ENCODE measurements at places on chromosomes 5 and 9. TPM values are rescaled to one million over a fixed set of nuclear protein-coding genes. Genes with fewer than 3 reads are reported as not detected.

GRCh38 chr5:109907189-109907588, 217.5 kb downstream of the MAN2A1 start:
- no peak for DNase-seq

DNA sequence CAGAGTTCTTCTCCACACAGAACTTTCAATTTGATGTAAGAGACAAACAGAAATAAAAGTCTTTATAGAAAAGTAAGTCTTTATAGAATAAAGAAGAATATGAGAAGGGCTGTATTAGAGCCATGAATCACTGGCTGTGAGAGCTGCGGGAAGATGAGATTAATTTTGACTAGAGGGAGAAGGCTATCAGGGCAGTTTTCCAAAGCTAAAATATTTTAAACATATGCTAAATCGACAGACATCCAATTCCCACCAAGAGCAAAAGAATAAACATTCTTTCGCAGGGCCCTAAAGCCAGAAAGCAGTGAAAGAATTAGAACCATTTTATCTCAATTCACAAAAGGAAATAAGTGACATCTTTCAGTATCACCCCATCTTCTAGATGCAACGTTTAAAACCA, 208.3 kb upstream of the MAP3K1 start:
- no peak for DNase-seq

GRCh38 chr9:86655147-86655546, 292.2 kb downstream of the GAS1 start:
- no peak for DNase-seq

DNA sequence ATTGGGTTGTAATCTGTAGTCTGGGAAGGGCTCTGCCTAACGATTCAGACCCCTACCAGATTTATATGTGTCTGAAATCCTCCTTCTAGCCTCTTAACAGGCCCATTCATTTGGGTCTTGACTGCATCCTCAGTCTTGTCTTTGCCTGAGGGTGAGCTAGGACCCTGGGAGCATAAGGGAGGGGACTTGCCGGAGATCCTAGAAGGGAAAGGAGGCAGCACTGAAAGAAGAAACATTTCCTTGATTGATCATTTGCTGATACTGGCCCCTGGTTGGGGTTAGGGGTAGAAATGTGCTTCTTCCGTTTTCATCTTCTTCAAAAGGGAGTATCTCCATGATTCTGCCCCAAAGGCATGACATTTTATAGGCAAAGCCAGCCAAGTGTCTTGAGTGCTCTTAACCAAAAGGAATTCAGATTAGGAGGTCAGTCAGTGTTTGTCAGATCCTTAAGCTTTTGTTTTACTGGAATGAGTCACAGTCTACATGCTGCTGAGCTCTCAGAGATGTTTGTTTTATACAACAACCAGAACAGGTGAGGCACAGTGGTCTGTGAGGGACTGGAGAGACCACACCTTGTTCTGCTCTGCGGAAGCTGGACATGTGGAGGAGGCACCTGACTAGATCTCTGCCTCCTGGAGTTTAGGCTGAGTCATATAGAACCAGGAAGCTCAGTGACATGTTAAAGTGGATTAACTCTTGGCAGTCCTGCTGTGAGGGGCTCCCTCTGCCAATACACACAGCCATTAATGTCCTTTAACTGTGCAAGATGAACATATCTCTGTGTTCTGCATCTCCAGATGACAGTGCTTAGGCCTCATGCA, 37.7 kb downstream of the PCDHAC2 start:
- no peak for DNase-seq

- DNase-seq, result no peak
Observed at GRCh38 chr5:86983208-86983607, 284.5 kb upstream of the RASA1 start.

DNA sequence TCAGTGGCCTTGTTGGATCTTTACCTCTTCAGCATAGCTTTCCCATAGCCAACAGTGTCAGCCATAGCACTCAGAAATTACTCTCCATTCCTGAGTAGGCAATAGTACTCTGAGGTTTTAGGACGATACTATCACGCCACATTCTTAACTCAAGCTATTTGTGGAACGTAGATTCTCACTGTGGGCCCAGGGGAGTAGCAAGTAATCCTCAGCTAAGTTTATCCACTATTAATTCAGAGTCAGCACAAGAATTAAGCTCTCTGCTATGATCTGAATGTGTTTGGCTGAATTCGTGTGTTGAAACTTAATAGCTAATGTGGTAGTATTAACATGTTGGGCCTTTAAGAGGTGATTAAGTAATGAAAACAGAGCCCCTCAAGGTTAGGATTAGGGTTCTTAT, 858.8 kb upstream of the NUDT12 start:
- DNase-seq, result no peak

DNA sequence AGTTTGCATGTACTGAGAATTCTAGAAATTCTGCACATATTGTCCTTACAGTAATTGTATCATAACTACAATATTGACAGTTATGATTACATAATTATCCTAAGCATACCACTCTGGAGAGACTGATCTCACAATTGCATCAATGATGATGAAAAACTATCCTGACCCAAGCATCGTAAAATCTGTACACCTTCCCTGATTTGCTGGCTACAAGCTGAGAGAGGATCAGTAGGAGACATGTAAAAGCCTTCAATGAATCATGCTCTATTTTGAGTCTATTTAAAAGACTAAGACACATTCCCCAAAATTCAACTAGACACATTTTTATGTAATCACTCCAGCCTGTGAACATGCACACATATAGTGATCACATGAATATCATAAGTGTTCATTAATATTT, 1833.8 kb downstream of the EFNA5 start:
- DNase-seq, result no peak

- DNase-seq, result no peak
Observed at GRCh38 chr5:136012041-136012804, 16.6 kb upstream of the TGFBI start.

DNA sequence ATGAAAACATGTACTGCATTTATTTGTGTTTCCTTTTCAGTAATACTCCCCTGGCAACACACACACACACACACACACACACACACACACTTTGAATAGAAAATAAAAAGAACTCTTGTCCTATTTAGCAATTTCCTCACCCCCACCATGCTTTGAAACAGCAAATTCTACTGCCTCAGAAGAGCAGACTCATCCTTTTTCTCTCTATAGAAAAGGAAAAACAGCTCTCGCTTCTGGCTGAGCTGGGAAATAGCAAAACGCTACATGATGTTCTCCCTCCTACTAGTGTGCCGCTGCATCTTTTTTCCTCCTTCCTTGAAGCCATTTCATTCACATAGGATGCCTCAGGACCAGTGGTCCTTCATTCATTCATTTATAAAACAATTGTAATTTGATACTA, 453.6 kb downstream of the CSNK1G3 start:
- no peak for DNase-seq

DNA sequence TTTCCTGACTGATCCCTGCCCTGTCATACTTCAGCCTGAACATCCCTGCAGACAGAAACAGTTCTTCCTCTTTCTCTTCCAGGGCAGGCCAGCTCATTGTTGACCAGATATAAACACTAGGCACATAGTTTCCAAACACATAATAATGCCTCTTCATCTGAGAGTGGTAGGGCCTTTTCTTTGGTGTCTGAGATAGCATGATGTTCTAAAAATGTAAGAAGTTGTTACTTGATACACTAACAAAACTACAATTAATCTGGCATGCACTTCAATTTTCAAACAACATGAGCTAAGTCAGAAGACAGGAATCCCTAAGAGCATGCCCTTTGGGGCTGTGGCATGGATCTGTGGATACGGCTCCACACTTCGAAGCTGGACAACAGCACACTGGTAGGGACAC, 246.6 kb downstream of the SPOCK1 start:
- DNase-seq, result no peak

CCL27 gene
- not detected for total RNA-seq

LCP2 gene
- 24.5 TPM for total RNA-seq

PAPPA gene
- 1.9 TPM for total RNA-seq

GLRA1 gene
- total RNA-seq, result not detected

HRCT1 gene
- 24.8 TPM for total RNA-seq

PCDHB16 gene
- 0.49 TPM for total RNA-seq

MYO10 gene
- 61.3 TPM for total RNA-seq

IGFBPL1 gene
- 0.38 TPM for total RNA-seq
